ENCODE measurements at places on chromosomes 12 and 14.

GRCh38 chr12:29889737-29890136 lies 106.0 kb upstream of the TMTC1 start:
- no peak for DNase-seq

DNA sequence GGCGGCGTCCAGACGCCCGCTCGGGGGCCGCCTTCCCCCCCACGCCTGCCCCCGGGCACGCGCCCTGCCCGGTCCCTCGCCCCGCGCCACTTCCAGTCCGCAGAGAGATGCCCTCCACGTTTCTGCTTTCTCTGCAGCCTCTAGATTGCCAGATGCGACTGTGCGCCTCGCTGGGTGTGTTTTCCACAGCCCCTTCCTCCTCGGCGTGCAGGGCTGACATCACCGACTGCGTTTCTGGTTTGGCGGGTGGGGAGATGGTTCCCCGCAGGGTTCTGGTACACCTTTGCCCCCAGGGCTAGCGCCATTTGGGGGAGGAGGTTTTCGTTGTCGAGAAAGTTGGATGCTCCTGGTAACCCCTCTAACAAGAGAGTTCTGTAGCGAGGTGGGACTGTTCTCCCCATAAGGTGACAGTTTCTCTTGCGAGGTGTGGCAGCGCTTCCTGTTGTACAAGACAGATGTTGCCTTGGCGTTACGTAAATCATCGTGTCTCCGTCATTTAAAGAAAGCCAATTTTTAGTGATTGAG lies 1.5 kb downstream of the CALM1 start:
- DNase-seq = no peak

GRCh38 chr12:30877105-30877875 lies 49.3 kb upstream of the TSPAN11 start:
- no peak for DNase-seq

- no peak for DNase-seq
These were observed 157.4 kb upstream of the FOXG1 start for GRCh38 chr14:28608851-28609828.

DNA sequence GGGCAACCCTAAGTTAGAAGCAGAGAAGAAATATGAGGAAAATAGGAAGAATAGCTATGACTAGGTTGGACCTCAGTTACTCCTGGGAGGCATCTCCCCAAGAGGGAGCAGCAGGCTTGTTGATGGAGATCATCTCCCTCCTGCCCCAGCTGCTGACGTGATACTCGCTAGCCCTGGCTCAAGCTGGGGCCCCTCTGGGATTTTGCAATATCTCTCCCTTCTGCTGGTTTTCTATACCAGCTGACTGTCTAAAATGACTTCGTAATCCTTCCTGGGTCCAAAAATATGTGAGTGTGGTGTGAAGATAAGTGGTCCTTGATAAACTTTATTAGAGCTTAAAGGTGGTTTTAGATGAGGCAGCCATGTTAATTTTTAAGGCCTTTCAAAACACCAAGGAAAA lies 4.5 kb upstream of the HECTD4 start:
- DNase-seq = no peak

DNA sequence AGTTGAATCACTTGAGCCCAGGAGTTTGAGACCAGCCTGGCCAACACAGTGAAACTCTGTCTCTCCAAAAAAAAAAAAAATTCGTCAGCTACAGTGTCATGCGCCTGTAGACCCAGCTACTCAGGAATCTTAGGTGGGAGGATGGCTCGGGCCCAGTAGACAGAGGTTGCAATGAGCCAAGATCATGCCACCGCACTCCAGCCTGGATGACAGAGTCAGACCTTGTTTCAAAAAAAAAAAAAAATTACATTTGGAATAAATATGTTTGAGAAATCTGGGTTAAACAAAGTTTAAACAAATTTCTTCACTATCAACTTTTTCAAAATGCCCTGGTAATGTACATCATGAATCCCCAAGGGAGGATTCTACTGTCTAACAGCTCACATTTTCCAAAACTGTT lies 187.0 kb upstream of the RASSF8 start:
- DNase-seq = no peak

- DNase-seq = no peak
These were observed 24.0 kb downstream of the CCDC38 start for GRCh38 chr12:95918194-95918993.

DNA sequence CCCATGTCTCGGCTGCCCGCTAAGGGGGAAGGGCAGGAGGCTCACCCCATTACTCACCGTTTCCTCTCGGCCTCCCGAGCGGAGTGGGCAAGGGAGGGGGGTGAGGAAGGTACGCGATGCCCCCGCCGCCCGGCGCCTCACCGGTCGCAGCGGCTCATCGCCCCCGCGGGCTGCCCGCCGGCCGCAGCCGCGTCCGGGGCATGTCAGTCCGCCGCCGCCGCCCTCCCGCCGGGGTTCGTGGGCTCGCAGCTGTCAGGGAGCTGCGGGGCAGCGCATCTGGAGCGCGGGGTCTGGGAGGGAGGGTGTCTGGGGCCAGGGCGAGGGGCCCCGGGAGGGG lies 461 bp downstream of the SLC8A3 start:
- no peak for DNase-seq

DNA sequence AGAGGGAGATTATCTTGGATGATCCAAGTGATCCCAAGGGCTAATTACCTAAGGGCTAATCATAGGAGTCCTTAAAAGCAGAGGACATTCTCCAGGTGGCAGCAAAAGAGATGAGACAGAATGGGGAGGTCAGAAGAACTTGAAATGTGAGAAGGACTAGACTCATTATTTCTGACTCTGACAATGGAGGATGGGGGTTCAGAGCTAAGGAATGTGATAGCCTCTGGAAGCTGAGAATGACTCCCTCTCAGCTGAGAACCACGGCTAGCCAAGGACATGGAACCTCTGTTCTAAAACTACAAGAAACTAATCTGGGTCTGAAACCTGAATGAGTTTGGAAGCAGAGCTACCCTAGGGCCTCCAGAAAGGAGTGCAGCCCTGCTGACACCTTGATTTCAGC lies 35.6 kb upstream of the ANKS1B start:
- DNase-seq = no peak

- no peak for DNase-seq
These were observed 11.7 kb downstream of the TULP3 start for GRCh38 chr12:2902272-2902880.

DNA sequence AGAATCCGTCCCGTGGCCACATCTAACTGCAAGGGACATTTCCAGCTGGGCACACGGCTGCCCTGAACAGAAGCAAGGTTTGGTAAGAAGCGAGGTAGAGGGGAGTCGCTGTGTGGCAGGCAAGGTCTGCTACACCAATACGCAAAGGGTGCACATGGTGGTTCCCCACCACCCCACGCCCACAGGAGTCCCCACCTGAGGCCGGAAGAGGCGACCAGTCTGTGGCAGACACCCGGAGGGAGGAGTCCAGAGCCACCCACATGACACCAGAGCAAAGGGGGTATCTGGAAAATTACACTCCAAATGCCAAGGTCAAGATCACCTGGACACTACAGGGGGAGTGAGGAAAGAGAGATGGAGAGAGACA lies 47.1 kb upstream of the GALNT9 start:
- DNase-seq = no peak

DNA sequence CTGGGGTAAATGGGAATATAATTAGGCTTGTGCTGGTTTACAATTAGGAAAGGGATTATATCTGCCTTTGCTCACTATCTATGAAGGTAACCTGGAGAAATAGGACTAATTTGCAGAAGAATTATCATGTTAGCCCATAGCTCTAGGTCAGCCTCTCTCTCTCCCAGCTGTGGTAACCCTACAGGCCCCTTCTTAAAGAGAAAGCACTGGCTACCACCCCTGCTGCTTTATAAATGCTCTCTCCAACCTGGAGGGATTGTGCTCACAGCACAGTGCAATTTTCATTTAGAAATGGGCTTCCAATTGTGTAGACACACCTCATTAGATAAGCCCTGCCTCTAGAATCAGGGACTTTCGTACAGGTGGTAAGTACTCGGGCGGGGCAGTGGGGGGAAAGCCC lies 22.7 kb upstream of the MGST1 start:
- no peak for DNase-seq

DNA sequence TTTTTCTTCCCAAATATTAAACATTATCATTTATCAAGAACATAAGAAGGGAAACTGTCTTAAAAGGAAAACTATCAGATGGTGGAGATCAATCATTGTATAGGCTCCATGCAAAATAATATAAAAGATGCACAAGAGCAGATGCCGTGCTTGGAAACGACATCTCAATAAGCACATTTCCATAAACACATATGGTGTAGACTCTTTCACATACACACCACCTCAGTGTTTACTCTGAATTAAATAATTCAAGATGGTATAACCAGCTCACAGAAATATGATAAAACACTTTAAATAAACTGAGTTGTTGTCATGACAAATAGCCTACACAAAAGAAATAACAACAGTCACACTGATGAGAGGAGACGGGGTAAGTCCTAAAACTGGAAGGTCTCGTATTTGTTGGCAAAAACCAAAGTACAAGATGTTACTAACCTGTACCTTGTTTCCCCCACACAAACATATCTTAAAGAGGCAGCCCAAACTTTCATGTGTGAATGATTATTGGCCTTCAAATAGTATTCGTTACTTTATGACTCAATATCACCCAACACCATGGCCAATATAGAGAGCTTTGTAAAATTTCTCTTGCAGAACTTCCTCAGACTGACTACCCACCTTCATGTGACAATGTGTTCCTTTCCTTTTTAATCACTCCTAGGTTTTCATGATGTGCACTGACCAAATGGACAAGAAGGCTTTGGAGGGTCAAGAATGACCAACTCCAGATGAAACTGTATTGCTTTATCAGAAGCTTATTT lies 48.6 kb upstream of the TMPO start:
- no peak for DNase-seq

GRCh38 chr12:104669851-104670337 lies 213.1 kb downstream of the CHST11 start:
- DNase-seq = no peak

DNA sequence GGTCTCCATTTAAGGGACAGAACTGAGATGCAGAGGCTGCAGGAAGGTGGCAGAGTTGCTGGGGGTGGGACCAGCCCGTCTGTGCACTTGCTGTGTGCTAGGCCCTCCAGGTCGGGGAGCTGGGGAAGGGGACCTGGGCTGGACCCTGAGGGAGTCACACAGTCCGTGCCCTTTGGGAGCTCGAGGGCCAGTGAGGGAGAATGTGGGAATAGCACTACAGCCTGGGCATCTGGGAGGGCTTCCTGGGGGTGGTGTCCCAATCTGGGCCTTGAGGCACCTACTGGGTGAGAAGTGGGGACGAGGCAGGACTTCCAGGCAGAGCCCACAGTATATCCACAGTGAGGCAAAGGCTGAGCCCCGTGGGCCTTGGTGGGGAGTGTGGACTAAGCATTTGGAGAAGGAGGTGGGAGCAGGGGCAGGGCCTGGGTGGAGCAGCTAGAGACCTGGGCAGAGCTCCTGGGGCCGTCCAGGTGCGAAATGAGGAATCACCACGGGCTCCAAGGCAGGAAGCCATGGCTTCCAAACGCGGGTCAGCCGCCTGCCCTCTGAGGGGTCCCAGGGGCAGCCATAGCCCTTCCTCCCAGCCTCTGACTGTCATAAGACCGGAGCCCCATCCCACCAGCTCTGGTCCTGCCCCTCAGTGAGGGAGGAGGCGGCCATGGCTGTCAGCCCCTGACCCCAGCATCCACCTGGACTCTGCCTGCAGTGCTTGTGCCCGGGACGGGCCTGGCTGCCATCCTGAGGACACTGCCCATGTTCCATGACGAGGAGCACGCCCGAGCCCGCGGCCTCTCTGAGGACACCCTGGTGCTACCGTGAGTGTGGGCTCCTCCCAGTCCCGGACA lies 6.6 kb downstream of the ASPG start:
- DNase-seq = no peak

GRCh38 chr14:66369157-66369697 lies 116.9 kb upstream of the CCDC196 start:
- no peak for DNase-seq

GRCh38 chr12:126385785-126386184 lies 1320.5 kb downstream of the AACS start:
- no peak for DNase-seq

DNA sequence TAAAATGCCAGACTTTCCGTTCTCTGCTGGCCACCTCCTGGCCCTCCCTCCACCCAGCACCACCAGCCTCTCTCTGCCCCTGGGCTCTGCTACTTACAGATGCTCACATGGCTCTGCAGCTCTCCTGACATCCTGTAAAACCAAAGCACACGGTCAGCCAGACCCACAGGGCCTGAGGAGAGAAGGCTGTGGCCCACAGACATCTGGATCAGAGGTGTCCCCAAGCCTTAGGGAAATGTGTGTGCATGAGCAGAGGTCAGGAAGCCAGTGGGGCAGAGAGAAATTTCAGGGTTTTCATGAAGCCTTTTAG lies 11.5 kb downstream of the KRT77 start:
- no peak for DNase-seq

- DNase-seq = no peak
These were observed 69.9 kb downstream of the DRAM1 start for GRCh38 chr12:101947316-101947715.

DNA sequence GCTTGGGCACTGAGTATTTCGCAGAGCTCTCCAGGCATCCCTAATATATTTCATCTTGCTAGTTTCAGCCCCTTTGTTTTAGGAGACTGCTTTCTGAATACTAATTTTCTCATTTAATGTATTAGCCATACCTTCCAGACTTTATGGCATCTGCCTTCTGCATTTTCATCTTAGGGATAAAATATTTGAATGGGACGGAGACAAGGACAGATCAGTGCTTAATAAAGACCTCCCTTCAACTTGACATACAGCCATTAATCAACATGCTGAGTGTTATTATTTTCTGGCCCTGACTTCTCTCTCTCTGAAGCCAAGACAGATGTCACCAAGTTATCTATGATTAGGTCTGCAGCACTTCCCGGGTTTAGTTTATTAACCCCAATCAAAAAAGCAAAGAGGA lies 42.4 kb downstream of the CACNA2D4 start:
- no peak for DNase-seq

DNA sequence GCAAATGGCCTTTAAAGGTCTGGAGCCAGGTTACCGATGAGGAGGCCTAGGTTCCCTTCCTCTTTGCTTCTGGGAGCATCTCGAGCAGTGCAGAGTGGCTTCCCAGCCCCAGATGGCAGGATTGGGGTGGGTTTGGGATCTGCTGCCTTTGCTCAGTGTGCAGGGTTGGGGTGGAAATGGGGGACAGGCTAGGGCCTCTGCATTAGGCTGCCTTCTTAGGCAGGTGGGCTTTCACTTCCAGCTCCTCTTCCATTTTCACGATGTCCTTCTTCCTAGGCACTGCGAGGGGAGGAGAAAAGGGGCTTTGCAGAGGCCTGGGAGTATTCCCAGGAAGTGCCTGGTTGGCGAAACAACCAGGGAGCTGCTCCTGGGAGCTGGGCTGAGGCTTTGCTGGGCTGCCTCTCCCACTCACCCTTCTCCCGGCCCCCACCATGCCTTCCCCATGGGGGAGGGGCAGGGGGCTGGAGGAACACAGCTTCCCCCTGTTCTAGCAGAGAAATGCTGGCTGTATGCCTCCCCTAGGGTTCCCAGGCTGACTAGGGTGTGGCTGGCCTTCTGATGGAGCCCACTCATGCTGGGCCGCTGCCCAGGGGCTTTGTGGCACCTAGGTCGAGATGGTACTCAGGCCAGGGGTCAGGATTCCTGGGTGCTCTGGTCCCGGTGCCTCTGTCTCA lies 2.4 kb downstream of the NR4A1 start:
- peak; percentile 33 for DNase-seq

- DNase-seq = no peak
These were observed 207.8 kb downstream of the NAV3 start for GRCh38 chr12:78038541-78038940.

All from stimulated activated CD4-positive, alpha-beta T cell treated with anti-CD3 and anti-CD28 coated beads, TNF-alpha, amount 100 ng/mL, for 1 hour (primary cell).